PC-3 (cell line): ENCODE measurements at places on chromosomes 6 and 20. TPM values are rescaled to one million over a fixed set of nuclear protein-coding genes. Genes with fewer than 3 reads are reported as not detected.

- no peak for DNase-seq
Measured at GRCh38 chr20:14418376-14418775, 81.0 kb upstream of the FLRT3 start.

The ARMC12 gene
- 0.75 TPM in 1 of 2 replicates, not detected in the other for total RNA-seq

The BCAS1 gene
- 0.18 and 0.35 TPM in 2 replicates for total RNA-seq

The SLC12A5 gene
- total RNA-seq, result 2.4 TPM in 1 of 2 replicates, not detected in the other

DNA sequence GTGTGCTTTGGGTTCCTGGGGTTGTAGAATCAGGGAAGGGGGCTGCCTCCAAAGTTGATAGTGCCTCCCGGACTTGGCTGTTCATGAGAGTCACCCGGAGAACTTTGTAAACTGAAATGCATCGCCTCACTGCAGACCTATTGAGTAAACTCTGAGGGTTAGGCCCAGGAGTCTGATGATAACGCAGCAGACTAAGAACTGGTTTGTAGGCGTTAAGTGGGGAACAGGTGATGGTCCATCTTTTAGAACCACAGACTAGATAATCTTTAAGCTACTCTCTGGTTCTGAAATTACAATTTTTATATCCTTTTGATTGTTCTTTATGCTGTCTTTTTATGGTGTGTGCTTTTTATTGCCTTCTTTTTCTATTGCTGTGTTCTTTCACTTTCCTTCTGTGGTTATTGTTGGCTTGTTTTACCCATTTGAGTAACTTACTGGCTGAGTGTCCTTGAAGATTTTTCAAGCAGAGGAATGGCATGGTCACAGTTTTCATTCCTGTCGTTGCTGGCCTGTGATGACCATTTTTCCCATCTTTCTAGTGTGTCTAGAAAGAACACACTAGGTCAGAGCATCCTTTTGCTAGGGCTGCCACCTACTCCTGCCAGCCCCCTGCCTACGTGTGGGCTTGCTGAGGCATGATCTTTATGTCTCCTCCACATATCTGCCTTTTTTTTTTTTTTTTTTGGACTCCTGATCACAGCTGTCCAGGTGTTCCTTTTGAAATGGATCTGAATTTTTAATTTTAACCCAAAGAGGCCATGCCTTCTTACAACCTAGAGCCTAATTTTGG is 30.9 kb downstream of the LRRC1 start:
- no peak for DNase-seq

GRCh38 chr6:170186006-170186935 is 104.6 kb downstream of the DLL1 start:
- no peak for DNase-seq

- no peak for DNase-seq
Measured at GRCh38 chr6:163444077-163444476, 29.6 kb downstream of the QKI start.

The LYRM2 gene
- 10.5 and 11.2 TPM in 2 replicates for total RNA-seq

- peak; percentile 62 for DNase-seq
Measured at GRCh38 chr20:11098888-11099287, 425.1 kb upstream of the JAG1 start.

DNA sequence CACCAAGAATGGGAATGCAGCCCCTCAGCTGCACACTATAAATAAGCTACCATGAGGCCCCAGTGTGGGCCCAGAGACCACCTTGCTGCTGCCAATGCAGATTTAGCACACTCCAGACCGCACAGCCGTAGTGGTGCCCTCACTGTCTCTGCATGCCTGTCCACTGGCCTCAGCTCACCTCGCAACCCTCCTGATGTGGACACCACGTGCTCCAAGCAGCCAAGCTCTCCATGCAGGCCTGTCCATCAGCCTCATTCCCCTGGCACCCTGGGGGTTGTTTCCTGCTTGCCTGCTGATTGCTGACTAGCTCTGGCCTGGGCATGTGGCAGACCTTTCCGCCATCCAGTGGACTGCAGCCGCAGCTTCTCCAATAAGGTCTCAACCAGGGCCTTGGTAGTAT is 36.2 kb downstream of the ZBTB9 start:
- DNase-seq, result no peak

The PSORS1C2 gene
- not detected in 2 replicates for total RNA-seq

The BPIFB2 gene
- total RNA-seq, result not detected in 2 replicates

The KHDC1L gene
- total RNA-seq, result 0.80 and 2.4 TPM in 2 replicates

The CTAGE9 gene
- total RNA-seq, result not detected in 2 replicates

DNA sequence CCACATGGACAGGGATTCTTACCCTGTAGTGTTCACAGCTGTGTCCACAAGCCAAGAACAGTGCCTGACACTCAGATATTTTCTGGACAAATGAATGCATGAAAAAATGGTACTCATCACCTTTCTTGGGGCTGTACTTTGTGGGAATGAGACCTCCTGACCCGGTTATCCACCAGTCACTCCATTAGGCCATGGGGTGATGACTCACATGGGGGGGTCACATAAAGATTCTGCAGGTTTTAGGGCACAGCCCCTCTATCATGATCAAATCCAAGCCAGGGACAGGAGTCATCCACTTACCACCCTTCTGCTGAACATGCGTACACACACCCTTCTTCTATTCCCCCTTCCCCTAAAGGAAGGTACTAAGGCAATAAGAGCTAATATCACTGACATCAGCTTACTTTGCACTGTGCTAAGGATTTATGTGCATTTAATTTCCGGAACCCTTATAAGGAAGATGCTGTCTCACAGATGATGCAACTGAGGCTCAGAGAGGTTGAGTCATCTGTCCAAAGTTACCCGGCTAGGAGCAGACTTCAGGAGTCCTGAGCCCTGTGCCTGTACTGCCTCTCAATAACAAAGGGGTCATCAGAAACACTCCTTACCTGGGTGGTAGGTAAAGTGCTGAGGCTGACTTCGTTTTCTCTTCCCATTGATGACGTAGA is 107.8 kb downstream of the NFATC2 start:
- DNase-seq, result peak; percentile 84

The CST3 gene
- 311 and 331 TPM in 2 replicates for total RNA-seq

The C6orf52 gene
- total RNA-seq, result 0.80 TPM in 1 of 2 replicates, not detected in the other

DNA sequence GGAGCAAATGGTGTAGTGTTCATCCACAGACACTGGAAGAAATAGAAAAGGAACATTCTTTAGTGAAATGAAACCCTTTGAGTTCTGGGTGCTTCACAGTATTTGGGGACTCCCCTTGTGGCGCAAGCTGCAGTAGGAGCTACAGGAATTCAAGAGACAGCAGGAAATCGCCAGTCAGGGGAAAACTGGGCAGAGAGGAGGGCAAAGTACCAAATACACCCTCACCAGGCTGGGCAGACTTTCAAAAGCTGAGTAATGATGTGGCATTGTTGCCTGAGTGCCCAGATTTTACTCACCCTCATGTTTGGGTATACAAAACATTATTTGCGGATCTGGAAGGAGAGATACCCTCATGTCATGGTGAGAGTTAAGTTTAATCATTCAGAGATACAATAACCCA is 97.9 kb downstream of the SOD2 start:
- peak; percentile 84 for DNase-seq

DNA sequence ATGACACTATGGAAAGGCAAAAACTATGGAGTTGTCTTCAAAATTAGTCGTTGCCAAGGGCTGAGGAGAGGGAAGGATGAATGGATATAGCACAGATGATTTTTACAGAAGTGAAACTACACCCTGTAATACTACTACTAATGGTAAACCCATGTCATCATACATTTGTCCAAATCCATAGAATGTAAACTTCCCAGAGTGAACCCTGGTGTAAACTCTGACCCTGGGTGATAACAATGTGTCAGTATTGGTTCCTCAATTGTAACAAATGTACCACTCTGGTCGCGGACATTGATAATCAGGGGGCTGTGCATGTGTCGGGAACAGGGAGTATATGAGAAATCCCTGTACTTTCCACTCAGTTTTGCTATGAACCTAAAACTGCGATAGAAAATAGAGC is 72.2 kb downstream of the CNBD2 start:
- no peak for DNase-seq

DNA sequence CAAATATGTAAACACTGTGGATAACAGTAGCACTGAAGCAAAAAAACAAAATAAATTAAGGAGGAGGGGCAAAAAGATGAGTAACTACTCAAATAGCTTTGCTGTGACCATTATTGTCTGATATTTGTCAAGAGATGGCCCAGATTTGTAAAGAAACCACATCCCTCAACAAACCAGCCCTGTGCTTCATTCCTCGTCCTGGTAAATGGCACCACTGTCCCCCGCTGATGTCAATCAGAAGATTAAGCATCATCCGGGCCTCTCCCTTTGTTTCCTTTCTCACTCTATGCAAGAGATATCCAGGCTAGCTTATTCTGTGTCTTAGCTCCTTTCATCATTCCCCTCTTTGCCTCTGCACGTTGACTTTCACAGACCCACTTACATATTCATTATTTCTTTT is 259.0 kb downstream of the SYNE1 start:
- DNase-seq, result peak; percentile 85

The DNAH8 gene
- 0.06 and 0.15 TPM in 2 replicates for total RNA-seq

GRCh38 chr6:88004707-88005106 is 42.9 kb upstream of the SPACA1 start:
- DNase-seq, result no peak

GRCh38 chr20:2151858-2152281 is 50.2 kb downstream of the STK35 start:
- peak; percentile 76 for DNase-seq

The ALDH8A1 gene
- total RNA-seq, result 1.7 and 1.9 TPM in 2 replicates

The ZBTB46 gene
- total RNA-seq, result 2.8 and 7.3 TPM in 2 replicates

DNA sequence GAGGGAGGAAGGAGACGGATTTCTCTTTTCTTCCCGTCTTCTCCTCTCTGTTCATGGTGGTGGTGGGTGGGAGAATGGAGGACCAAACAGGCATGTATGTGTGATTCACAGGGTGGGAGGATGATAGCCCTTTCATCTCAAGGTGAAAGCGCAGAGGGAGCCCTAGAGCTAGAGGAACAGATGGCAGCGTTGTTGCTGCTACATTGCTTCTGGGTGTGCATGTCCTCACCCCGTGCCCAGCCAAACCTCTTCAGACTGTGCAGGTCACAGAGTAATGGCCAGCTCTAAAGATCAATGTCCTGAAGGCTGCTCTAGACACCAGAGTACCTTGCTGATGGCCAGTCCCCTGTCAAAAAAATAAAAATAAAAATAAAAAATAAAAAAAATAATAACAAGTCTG is 301.8 kb downstream of the TBC1D7 start:
- no peak for DNase-seq

The SLC17A1 gene
- total RNA-seq, result not detected in 2 replicates

The SUMO4 gene
- total RNA-seq, result 0.69 TPM in 1 of 2 replicates, not detected in the other

DNA sequence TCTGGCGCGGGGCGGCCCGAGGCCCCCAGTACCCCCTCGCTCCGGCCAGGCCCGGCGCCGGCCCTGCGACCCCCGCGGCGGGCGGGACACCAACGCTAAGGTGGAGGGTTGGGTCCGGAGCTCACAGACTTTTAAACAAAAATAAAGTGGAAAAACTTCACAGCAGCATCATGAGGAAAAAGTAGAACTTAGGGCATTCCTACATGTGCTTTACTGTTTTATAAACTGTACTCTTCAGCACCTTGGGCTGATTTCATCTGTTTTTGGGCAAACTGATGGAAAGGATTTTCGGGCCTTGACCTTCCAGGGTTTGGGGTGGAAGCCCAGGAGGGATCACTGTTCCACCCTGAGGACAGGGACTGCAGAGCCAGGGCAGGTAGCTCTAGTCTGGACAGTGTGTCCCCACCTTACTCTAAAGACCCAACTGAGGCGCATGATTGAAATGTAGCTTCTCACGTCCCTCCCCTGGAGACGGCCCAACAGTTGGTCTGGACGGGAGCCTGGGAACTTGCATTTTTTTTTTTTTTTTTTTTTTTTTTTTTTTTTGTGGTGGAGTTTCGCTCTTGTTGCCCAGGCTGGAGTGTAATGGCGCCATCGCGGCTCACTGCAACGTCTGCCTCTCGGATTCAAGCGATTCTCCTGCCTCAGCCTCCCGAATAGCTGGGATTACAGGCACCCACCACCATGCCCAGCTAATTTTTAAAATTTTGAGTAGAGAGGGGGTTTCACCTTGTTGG is 740 bp downstream of the NELFCD start:
- peak; percentile 36 for DNase-seq

The OVOL2 gene
- total RNA-seq, result 23.1 and 36.4 TPM in 2 replicates

The C6orf163 gene
- total RNA-seq, result 0.62 and 0.69 TPM in 2 replicates

DNA sequence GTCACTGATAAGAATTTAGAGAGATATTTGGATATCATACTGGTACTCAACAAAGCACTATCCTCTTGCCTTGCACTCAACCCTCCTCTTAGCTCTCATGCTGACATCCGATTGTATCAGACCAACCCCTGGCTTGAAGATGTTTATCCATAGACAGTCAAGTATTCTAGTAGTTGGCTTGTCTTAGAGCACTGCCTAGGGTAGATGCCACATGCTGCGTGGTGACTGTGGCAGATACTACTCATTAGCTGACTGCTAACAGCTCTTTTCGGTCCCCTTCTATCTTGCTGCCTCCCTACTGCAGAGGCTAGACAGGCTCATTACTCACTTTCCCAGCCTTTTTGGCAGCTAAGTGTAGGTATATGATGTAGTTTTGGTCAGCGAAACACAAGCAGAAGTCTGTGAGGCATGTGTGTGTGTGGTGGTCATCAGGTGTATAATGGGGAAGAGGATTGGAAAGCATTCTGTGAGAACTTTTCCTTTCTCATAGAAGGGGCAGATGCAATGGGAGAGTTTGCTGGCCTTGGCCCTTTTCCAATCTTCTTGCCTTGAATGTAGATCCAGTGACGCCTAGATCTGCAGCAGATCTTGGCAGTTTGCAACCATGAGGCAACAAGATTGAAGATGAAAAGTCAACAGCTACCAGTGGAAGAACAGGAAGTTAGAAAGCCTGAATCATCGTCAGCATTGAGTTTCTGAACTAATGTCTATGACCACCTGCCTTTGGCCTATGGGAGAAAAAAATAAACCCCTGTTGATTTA is 4.4 kb upstream of the IFNGR1 start:
- DNase-seq, result peak; percentile 74

The TRIM15 gene
- not detected in 2 replicates for total RNA-seq

- no peak for DNase-seq
Measured at GRCh38 chr20:60446267-60447111, 488.3 kb downstream of the CDH26 start.

The BRD2 gene
- total RNA-seq, result 171 and 192 TPM in 2 replicates

GRCh38 chr6:91279740-91280493 is 693.0 kb upstream of the MAP3K7 start:
- no peak for DNase-seq

DNA sequence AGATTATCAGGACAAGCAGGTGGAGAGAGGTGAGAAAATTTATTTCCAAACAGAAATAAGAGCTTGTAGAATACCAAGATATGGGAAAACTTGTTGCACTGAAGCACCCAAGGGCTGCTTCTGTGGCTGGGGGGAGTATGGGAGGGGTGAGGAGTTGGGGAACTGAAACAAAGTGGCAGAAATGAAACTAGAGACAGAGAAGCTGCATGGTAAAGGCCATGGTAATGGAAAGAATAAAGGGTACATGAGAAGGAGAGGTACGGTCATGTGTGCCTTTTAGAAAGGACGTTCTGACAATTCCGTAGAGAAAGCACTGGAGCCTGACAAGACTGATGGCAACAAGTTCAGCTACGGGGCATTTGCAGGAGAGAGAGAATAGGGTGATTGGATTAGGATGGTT is 51.6 kb upstream of the RIN2 start:
- no peak for DNase-seq

The GGTLC1 gene
- total RNA-seq, result not detected in 2 replicates

GRCh38 chr6:2179241-2179640 is 66.2 kb downstream of the GMDS start:
- no peak for DNase-seq

The GRM1 gene
- total RNA-seq, result 0.11 TPM in 1 of 2 replicates, not detected in the other
